Fibroblast of the aortic adventitia (primary cell): ENCODE measurements at places on chromosomes 16 and 17. TPM values are rescaled to one million over a fixed set of nuclear protein-coding genes. Genes with fewer than 3 reads are reported as not detected.

GRCh38 chr17:48215583-48216139 lies 108.1 kb downstream of the SNX11 start:
- peak; percentile 59 for DNase-seq

DNA sequence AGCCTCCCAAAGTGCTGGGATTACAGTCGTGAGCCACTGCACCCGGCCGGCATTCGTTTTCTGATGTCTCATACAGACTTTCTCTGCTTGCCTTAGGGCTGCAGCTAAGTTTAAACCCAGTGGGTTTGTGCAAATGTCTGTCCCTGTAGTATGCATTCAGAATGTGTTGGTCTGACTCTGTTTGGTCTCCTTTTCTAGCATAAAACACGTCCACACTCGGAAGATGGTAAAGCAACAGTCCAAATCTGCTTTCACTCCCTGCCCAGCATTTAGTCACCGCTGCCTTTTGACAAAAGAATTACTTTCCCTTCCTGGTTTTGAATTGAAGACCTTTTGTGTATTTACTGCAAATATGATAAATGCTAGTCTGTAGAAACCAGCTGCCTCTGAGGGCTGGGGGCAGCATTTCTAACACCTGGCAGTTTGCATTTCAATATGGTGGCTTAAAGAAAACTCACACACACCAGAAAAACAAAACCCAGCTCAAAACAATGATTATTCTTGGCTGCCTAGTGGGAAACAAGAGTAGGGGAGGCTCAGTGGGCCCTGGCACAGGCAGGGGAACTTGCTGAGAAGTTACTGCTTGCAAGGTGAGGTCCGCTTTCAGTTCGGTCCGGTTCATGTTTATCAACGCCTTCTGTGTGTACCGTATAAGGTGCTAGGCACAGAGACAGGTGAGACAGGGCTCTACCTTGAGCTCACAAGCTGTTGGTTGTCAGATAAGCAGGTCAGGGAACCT lies 56.9 kb downstream of the MSI2 start:
- no peak for DNase-seq

DNA sequence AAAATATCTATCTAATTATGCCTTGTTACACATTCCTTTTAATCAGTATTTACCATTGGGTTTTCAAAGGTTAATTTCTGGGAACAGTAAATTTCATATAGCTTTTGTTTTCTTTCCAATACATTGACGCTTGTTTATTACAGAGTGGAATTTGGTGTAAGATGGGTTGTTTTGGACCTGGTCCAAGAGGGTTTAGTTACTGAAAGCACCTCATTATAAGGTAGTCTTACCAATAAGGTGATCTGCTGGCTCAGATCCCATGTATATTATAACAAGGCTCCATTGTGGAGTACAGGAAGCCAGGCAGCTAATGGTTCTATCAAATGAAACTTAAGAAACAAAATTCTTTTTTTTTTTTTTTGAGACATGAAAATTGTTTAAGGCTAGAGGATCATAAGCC lies 87.3 kb upstream of the NACA2 start:
- no peak for DNase-seq

DNA sequence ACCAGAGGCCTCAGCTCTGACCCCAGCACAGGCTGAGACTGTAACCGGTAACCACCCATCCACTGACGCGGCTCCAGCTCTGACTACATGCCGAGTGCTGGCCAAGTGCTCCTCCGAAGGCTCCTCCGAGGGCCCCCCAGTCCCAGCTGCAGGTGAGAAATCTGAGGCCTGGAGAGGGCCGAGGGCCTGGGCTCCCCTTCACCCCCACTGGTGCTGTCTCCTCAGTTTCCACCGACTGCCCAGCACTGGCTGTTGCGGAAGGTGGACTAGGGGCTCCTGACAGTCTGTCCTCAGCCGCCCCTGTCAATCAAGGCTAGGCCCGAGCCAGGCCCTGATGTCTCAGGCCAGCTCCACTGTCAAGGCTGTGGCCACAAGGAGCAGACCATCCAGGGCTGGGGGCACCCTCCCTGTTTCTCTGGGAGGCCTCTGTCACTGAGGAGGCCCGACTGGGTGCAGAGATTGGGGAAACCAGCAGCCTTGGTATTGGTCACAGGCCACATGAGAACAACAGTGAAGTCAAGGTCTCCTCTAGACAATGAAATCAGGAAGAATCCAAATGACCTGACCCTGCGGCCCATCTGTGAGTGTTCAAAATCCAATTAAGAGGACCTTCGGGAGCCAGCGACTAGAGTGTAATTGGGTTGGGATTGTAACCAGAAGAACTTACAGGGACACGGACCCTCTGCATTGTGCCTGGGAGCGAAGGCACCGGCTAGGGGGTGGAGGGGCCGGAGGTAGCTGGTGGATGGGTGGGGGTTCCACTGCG lies 5.1 kb downstream of the TMEM235 start:
- DNase-seq = no peak

DNA sequence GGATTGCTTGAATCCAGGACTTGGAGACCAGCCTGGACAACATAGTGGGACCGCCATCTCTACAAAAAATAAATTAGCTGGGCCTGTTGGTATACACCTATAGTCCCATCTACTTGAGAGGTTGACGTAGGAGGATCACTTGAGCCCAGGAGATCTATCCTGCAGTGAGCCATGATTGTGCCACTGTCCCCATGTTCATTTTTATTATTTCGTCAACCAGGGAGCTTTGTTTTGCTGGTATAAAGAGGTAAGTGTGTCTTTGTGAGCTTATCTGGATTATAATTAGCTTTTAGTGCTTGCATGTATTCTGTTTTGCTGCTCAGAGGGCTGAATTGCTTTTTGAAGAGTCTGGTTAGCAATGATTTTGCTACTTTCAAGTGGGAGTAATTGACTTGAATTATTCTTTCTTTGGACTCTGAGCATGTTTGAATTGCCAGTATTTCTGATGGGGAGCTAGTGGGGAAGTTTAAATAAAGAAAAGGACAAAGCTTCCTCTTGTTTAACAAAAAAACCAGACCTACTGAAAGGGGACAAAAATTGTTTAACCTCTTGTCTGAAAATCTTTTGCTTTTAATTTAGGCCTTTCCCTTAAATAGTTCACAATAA lies 31.6 kb upstream of the BCAS3 start:
- no peak for DNase-seq

DNA sequence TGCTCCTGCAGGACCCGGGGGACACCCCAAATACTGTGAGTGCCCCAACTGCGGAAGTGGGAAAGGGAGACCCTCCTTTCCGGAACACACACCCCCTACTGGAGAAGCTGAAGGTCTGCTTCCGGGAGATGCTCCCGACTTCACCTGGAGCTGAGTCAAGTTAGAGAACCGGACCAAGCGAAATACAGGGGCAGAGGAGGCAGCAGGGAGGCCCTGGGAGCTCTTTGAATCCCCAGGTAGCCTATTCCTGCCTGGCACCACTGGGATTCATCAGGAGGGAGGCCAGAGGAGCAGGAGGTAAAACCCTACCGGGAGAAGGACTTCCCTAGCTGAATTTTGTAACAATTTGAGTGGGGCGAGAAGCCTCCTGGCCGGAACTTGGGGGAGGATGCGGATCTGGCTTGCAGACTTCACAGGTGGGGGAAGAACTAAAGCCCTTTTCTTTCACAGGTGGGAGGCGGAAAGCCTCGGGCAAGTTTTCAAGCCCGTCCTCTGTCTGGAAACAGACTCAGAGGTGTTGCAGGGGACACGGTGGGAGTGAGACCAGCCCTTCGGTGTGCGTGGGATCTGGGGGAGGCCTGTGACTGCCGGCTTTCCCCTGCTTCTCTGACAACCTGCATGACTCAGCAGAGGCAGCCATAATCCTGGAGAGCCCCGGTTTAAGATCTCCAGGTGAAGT lies 22.4 kb upstream of the TEKT1 start:
- no peak for DNase-seq

MILR1 gene
- total RNA-seq = 4.1 and 52.5 TPM in 2 replicates

DNA sequence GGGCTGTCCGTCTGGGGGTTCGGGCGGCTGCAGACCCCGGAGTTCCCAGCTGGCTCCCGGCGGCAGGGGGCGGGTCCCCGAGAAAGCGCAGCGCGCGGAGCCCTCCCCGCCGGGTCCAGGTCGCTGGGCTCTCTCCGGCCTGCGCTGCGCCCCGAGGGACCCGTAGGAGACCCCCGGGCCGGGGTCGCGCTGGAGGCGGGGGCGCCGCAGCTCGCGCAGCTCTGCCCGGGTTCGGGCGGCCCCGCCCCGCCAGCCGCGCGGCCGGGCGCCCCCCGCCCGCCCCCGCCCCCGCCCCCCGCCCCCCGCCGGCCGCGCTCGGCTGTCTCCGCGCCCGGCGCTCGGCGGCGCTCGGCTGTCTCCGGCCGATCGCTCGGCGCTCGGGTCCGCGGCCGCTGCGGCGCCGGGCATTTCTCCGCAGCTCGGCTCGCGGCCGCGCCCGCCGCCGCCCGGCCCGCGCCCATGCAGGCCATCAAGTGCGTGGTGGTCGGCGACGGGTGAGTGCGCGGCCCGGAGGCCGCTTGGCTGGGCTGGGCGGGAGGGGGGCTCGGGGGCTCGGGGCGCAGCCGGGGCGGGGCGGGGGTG lies at the start of gene RAC3:
TSS of gene RAC3 (plus strand) at position 376 of the 582 bp plus-strand sequence. CDS start at position 460, 84 bp downstream.
- no peak for DNase-seq

GRCh38 chr17:67613961-67614360 lies 103.8 kb upstream of the NOL11 start:
- DNase-seq = no peak

DNA sequence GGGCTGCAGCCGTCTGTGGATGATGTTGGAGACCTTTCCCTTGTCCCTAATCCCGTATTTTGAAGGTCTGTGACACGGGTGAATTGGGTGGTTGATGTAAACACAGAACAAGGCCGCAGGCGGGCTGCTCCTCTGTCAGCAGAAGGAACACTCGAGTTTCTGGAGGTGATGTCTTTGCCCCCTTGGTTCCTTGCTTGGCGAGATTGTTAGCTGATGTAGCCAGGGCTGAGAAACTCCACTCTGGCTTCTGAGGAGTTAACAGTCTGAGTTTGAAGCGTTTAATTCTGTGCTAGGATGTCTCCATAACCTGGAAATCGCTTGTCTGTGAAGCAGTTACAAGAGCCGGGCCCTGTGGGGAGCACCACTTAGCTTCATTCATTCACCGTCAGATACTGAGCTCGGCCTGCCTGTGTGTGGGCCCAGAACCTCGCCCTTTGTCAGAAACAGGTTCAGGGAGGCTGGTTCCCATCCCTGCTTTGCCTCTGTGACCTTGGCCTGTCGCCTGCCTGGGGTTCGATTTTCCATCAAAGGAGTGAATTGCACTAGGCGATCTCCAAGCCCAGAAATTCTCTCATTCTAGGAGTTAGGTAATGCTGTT lies 1.3 kb downstream of the MAPK8IP3 start:
- peak; percentile 48 for DNase-seq

DNA sequence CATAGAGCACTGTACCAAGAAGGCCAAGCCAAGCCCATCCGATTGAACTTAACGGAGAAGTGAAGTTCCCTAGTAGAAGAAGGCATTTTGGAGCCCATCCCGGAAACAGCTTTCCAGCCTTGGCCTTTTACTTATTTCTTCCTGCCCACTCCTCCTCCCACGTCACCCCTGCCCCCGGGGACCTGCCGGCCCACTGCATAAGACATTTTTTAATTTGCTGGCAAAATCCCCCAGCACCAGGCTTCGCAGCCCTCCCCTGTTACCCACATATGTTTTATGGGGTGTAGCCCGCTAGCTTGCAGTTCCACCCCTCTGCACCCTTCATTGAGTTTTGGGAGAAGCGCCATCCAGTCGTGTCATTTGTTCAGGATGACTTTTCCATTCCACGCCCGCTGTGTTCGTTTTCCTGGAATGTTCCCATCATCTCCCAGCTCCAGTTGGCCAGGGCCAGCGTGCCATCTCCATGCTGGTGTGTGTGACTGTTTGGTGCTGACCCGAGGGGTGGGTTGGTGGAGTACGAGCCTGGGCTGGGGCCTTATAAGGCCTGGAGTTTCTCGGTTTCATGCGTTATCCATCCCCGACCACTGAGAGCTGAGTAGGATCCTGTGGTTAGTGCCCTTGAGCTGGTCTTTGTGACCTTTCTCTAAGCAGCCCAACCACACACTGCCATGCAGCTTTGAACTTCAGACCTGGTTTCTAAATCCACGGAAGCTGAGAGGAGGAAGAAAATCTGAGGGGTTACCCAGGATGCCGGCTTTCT lies 20.0 kb upstream of the TBX2 start:
- no peak for DNase-seq

- DNase-seq = no peak
Measured at GRCh38 chr17:49528966-49529365, 33.9 kb downstream of the NGFR start.

- DNase-seq = peak; percentile 69
Measured at GRCh38 chr17:7213895-7214299, 5.7 kb downstream of the DLG4 start.

HOXB3 gene
- 9.7 and 14.2 TPM in 2 replicates for total RNA-seq

KCNJ12 gene
- 1.7 and 2.7 TPM in 2 replicates for total RNA-seq
